ENCODE measurements at places on chromosomes 16 and 17.
A peak's percentile ranks its signal among the peaks of the same experiment; 100 is the strongest.

GRCh38 chr16:81808933-81809480 is 29.9 kb downstream of the PLCG2 start:
- DNase-seq = no peak

GRCh38 chr16:19601083-19601976 is 45.8 kb downstream of the VPS35L start:
- peak; percentile 60 for DNase-seq

DNA sequence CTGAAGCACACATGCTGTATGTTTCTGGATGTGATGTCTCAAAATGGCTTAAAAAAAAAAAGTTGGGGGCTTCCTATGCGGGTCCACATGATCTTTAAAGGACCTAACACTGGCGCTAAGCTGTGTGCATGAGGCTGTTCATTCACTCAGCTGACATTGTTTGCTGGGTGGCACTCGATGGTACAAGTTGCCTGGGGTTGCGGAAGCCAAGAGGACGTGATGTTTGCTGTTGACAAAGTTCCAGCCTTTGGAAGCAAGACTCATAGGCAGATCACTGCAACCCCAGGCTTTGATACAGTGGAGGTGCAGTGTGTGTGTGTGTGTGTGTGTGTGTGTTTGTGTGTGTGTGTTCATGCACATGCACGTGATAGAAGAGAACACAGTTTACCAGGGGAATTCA is 29.5 kb upstream of the DNAI2 start:
- no peak for DNase-seq

DNA sequence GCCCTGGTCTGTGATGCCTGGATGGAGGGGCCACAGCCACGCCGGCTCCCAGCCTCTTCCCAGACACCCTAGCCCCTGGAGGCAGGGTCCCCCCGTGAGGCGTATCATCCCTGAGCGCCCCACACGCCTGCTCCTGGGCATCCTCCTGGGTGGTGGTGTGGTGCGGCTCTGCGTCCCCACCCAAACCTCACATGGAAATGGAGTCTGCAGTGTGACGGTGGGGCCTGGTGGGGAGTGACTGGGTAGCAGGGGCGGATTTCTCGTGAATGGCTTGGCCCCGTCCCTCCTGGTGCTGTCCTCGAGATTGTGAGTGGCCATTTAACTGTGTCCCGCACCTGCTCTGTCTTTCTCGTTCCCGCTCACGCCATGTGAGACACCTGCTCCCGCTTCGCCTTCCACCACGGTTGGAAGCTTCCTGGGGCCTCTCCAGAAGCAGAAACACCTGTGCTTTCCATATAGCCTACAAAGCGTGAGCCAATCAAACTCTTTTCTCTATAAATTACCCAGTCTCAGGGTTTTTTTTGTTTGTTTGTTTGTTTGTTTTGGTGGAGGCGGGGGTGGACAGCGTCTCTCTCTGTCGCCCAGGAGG is 5.9 kb upstream of the SSTR5 start:
- no peak for DNase-seq

DNA sequence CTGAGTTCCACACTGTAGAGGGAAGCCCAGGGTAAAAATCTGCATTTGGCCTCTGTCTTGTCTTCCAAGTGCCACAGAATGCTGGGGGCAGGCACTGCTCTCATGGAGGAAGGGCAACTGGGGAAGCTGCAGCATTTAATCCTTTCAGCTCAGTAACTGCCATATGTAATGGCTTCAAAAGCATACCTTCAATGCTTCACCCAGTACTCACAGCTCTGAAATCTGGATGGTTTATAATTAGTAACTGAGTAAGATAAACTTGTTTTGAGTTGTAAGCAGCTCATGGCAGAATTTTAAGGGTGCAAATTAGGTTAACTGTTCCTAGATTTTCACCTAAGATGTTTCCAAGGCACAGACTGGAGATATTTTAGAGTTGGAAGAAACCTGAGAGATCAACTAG is 24.5 kb downstream of the PMP22 start:
- no peak for DNase-seq

GRCh38 chr17:77208856-77209255 is 68.1 kb downstream of the SEC14L1 start:
- no peak for DNase-seq
